ENCODE measurements at places on chromosomes 4 and X. TPM values are rescaled to one million over a fixed set of nuclear protein-coding genes. Genes with fewer than 3 reads are reported as not detected.

The GLRA2 gene
- total RNA-seq = not detected

The PHKA1 gene
- total RNA-seq = 10.6 TPM

DNA sequence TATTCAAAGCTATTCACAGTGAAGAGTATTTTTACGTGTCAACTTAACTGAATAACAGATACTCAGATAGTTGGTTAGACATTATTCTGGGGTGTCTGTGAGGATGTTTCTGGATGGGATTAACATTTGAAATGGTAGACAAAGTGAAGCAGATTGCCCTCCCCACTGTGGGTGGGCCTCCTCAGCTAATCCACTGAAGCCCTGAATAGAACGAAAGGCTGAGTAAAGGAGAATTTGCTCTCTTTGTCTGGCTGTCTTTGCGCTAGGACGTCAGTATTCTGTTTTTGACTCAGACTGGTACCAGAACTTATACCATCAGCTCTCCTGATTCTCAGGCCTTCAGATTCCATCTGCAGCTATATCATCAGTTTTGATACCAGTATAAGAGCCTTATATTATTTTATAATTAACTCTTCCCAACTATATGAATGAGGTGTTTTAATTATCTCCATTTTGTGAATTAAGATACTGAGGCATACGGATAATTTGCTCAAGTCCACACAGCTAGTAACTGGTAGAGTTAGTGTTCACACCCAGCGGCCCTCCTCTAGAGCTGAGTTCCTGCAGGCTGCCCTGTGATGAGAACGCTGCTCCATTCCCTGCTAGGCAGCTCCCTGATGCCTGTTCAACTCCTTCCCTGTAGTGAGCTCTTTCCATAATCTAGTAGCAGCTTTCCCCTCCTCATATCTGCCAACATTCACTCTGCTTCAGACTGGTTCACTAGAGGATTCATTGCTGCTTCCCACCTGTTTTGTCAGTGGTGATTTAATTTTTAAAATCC, 87.5 kb downstream of the RBM46 start:
- H3K4me3 ChIP-seq = no peak overlapping the region
- no peaks in the 10 kb centered on the region for H3K4me1 ChIP-seq
- no peaks in the 10 kb centered on the region for H3K36me3 ChIP-seq
- no peak for DNase-seq

The KLHL15 gene
- total RNA-seq = 6.0 TPM

DNA sequence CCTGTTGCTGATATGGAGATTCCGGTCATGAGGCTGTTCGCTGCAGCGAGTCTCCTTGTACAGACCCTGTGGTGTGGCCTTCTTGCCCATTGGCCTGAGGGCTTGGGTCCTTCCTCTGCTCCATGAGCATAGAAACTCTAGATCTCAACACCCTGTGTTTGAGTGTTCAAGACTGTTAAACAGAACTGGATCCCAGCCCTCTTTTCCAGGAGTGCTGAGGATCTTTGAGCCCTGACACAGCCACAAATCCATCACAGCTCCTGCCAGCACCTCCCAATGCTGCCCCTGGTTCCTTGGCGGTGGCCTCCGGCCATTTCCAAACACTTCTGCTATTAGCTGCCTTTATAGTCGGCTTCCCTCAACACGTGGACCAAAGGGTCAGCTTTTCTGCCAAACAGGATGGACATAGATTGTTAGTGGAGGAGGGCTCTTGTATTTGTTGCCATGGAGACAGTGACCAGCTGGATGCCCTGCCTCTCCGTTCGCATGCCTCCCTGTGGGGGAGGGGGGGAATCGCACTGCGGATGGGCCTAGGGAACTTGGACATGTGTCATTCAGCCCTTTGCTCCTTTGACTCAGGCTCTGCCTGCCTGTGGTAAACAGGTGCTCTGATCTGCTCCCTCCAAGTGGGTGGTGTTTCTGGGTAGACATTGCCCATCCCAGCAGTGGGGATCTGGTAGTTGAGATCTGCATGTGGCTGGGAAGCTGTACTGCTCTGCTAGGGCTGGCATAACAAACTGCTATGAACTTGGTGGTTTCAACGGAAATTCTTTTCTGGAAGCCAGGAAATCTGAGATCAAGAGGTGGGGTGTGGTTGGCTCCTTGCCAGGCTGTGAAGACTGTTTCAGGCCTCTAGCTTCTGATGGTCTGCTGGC, 6.9 kb upstream of the WDR1 start:
- no peaks in the 10 kb centered on the region for H3K36me3 ChIP-seq
- no peaks in the 10 kb centered on the region for H3K4me1 ChIP-seq
- DNase-seq = no peak
- no peak overlapping the region for H3K27ac ChIP-seq
- H3K4me3 ChIP-seq = no peak overlapping the region

DNA sequence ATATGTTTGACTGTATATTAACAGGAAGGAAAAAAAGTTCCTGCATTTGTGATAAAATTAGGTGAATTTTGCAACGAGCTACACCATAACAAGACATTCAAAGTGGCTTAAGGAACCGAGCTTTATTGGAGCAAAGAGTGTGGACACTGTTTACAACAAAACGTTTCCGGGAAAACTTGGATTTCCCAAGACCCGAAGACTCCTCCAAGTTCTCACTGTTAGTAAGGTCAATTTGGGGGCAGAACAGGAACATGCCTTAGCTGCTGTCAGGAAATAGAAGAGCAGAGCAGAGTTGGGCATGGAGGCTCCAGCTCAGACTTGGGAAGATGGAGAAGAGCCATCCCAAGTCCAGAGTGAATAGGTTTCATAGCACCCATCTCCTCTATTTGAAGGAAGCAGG, 16.5 kb downstream of the ADH6 start:
- H3K4me3 ChIP-seq = no peak overlapping the region
- DNase-seq = no peak
- H3K4me1 ChIP-seq = no peaks in the 10 kb centered on the region
- H3K36me3 ChIP-seq = no peaks in the 10 kb centered on the region
- H3K27ac ChIP-seq = peak overlapping the region; percentile 79

DNA sequence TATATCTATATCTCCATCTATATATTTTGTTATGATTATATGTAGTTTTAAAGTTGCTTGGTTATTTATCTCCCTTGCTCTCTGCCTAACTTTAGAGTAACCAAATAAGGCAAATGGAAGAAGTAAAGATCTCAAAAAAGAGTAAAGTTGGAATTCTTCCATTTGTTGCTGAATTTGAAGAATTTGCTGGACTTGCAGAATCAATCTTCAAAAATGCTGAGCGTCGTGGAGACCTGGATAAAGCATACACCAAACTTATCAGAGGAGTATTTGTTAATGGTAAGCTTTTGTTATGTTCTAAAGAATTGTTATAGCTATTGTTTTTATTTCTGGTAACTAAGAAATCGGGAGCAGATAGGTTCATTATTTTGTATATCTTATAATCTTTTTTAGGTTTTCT, 43.2 kb downstream of the EXOC1 start:
- no peak overlapping the region for H3K4me3 ChIP-seq
- H3K4me1 ChIP-seq = no peaks in the 10 kb centered on the region
- no peaks in the 10 kb centered on the region for H3K27me3 ChIP-seq
- no peak for DNase-seq
- peaks cover 2% of the 10 kb centered on the region for H3K36me3 ChIP-seq
- no peak overlapping the region for H3K27ac ChIP-seq

- no peaks in the 10 kb centered on the region for H3K36me3 ChIP-seq
- peaks cover 3% of the 10 kb centered on the region for H3K4me1 ChIP-seq
- no peaks in the 10 kb centered on the region for H3K27me3 ChIP-seq
- peak; percentile 44 for DNase-seq
- no peak overlapping the region for H3K4me3 ChIP-seq
Observed at GRCh38 chr4:71259911-71260331, 78.9 kb upstream of the SLC4A4 start.

DNA sequence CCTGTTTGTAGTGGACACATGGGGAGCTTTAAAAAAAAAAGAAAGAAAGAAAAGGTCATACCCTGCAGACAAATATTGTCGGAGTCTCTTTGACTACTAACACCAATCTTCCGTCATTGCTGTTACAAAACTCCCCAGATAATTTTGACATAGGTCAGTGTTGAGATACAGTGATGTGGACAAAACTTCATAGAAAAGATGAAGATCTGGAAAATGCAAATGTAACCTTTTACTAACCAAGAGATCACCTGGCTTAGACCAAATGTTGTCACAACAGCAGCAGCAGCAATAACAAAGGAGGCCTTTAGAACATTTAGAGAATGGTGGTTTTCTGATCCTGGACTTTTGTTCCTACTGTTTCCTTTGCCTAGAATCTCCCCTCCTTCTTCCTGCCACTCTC, 8.1 kb upstream of the COMMD8 start:
- no peak overlapping the region for H3K4me3 ChIP-seq
- no peaks in the 10 kb centered on the region for H3K4me1 ChIP-seq
- H3K36me3 ChIP-seq = no peaks in the 10 kb centered on the region
- no peaks in the 10 kb centered on the region for H3K27me3 ChIP-seq
- H3K27ac ChIP-seq = no peak overlapping the region
